ENCODE measurements at places on chromosomes 6 and 20. TPM values are rescaled to one million over a fixed set of nuclear protein-coding genes. Genes with fewer than 3 reads are reported as not detected.

GRCh38 chr20:48903705-48904104, 17.8 kb upstream of the ARFGEF2 start:
- no peaks in the 10 kb centered on the region for H3K36me3 ChIP-seq
- H3K4me3 ChIP-seq: no peak overlapping the region
- no peak overlapping the region for H3K27ac ChIP-seq
- no peaks in the 10 kb centered on the region for H3K4me1 ChIP-seq

DNA sequence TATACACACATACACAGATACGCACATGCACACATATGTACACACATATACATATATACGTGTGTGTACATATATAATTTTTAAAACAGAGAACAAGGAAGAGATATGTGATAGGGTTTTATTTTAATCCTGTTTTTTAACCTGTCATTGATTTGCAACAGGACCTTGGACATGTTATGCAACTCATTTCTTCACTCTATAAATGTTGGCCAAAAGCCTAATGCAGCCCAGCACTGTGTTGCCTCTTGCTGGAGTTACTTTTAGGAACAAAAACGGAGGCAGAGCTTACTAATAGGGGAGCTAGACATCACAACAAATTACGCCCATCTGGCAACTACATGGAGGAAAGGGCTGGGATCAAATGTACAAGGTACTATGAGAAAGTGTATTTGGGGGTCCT, 179.9 kb upstream of the TAB2 start:
- H3K27me3 ChIP-seq: no peaks in the 10 kb centered on the region
- H3K4me1 ChIP-seq: no peaks in the 10 kb centered on the region
- DNase-seq: no peak
- H3K4me3 ChIP-seq: no peak overlapping the region
- no peaks in the 10 kb centered on the region for H3K36me3 ChIP-seq

DNA sequence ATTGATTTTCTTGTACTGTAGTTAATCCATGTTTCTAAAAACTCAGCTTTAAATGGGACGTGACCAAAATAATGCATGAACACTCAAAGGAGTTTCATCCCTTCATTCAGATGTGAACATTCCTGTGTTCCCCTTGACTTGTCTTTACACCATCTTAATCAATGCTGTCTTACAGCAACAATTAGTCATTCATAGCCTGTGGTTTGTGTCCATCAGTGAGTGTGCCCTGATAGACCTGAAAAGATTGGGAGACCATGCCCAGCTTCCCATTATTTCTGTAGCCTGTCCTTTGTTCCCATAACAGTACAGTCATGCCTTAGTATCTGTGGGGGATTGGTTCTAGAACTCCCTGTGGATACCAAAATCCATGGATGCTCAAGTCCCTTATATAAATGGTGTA, 23.9 kb downstream of the NT5E start:
- no peaks in the 10 kb centered on the region for H3K36me3 ChIP-seq
- no peak overlapping the region for H3K4me3 ChIP-seq
- H3K4me1 ChIP-seq: peaks cover 9% of the 10 kb centered on the region
- H3K27me3 ChIP-seq: no peaks in the 10 kb centered on the region
- DNase-seq: no peak

- no peaks in the 10 kb centered on the region for H3K27me3 ChIP-seq
- H3K4me3 ChIP-seq: no peak overlapping the region
These were observed 3.5 kb upstream of the PLCG1 start for GRCh38 chr20:41133709-41134361.

DNA sequence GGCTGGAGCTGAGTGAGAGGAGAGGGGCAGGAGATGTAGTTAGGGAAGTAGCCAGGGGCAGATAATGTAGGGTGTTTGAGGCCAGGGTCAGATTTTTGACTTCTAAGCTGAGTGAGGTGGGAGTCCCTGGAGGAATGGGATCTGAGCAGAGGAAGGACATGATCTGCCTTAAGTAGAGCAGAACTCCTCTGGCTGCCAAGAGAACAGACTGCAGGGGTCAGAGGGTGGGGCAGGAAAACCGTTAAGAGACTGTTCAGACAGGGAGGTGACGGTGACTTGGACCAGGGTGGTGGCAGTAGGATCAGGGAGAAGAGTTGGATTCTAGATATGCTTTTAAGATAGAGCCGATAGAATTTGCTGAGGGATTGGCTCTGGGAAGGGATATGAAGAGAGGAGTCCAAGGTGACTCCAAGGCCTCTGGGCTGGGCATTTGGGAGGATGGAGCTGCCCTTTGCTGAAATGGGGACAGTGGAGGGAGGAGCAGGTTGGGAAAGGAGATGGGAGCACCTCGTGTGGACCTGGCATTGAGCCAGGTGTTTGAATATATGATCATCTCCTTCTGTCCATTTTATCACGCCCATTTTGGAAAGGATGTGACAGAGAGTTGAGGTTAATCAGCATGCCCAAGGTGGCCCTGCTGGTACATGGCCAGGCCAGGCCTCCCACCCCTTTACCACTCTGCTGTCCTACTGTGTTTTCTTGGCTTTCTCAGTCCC, 18.8 kb downstream of the EYA2 start:
- no peaks in the 10 kb centered on the region for H3K27me3 ChIP-seq
- no peak overlapping the region for H3K27ac ChIP-seq
- no peak overlapping the region for H3K4me3 ChIP-seq

GRCh38 chr20:60589623-60590022, 631.4 kb downstream of the CDH26 start:
- H3K4me1 ChIP-seq: no peaks in the 10 kb centered on the region
- H3K27ac ChIP-seq: no peak overlapping the region
- DNase-seq: no peak
- H3K36me3 ChIP-seq: no peaks in the 10 kb centered on the region
- no peak overlapping the region for H3K4me3 ChIP-seq
- H3K27me3 ChIP-seq: no peaks in the 10 kb centered on the region

The MAP3K5 gene
- total RNA-seq: 8.9 TPM

Data from sigmoid colon (tissue), 7 donors.